ENCODE measurements at places on chromosomes 6 and 20.

- DNase-seq, result no peak
Measured at GRCh38 chr20:44627364-44628010, 24.0 kb downstream of the ADA start.

DNA sequence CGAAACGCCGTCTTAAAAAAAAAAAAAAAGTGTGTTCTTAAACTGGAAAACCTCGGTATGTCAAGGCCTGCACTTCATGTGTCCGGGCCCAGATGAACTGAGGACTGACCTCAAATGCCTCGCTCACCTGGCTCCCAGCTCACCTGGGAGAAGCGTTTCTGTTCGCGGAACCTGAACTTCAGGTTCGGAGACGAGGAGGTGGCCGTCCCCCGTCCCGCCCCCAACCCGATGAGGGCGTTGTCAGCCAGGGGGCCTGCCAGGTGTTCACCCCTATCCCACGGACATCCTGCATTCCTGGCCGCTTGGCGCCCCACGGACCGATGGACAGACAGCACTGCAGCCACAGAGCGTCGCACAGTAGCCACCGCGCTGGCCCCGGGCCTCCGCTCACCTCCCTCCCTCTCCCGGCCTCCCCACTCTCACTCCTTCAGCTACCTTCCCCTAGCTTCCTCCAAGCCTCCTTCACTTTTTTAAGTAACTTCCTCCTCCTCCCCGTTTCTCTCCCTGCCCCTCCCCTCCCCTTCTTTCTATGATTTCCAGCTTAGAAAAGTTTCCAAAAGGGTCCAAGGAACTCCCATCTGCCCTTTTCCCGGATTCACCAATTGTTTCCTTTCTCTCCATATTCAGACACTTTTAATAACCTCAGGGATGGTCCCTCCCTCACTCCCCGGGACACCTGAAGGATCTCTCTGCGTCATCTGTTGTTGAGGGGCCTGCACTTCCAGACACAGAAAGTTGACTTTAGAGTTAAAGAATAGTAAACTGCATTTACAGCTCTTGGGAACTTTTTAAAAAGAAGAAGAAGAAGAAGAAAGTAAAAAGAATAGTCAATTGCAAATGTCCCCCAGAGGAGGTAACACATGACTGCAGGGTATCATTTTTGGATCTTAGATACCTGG lies 22.7 kb upstream of the MCM3 start:
- no peak for DNase-seq

DNA sequence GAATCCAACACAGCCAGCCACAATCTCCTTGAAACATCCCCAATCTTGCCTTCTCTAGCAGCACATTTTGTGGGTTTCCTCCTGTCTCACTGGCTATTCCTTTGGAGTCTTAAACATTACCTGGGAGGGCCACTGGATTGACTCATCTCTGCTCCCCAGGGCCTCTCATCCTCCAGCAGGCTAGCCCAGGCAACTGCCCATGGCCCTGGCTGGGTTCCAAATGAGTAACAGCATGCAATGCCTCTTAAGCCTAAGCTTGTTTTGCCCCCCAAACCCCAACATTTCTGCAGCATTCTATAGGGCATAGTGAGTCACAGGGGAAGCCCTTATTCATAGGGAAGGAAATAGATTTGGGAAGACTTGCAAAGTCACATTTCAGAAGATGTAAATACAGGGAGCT lies 204.9 kb downstream of the FOXA2 start:
- no peak for DNase-seq

- DNase-seq, result no peak
Measured at GRCh38 chr20:56859801-56860261, 230.7 kb downstream of the TFAP2C start.

DNA sequence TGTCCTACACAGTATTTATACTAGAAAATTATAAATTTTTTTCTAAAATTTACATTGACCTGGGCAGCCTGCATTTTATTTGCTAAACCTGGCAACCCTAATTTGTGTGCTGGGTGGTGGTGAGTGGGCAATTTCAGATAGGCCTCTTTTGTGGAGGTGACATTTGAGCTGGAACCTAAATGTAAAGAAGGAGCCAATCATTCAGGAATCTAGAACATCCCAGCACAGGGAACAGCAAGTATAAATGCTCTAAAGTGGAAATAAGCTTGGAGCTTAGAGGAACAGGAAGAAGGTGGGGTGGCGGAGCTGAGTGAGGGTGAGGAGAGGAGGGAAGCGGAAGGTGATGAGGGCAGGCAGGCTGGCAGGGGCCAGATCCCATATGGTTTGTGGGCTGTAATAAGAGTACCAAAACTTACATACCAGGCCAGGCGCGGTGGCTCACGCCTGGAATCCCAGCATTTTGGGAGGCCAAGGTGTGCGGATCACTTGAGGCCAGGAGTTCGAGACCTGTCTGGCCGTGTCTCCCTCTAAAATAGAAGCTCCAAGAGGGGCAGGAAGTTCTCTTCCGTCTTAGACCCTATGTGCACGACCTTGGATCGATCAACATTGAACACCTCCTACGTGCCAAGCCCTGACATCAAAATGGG lies 549 bp upstream of the CSE1L start:
- no peak for DNase-seq

DNA sequence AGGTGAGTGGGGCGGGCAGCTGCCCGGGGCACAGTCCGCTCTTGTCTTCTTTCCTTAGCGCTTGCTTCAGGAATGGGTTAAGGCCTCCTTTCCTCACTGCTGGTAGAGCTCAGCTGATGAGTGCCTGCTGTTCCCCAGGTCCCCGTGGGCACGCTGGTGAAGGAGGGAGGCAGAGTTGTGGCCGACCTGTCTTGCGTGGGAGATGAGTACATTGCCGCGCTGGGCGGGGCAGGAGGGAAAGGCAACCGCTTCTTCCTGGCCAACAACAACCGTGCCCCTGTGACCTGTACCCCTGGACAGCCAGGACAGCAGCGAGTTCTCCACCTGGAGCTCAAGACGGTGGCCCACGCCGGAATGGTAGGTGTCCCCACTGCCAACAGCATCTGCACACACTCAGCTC lies 15.7 kb downstream of the MTG2 start:
- DNase-seq, result peak; percentile 87

DNA sequence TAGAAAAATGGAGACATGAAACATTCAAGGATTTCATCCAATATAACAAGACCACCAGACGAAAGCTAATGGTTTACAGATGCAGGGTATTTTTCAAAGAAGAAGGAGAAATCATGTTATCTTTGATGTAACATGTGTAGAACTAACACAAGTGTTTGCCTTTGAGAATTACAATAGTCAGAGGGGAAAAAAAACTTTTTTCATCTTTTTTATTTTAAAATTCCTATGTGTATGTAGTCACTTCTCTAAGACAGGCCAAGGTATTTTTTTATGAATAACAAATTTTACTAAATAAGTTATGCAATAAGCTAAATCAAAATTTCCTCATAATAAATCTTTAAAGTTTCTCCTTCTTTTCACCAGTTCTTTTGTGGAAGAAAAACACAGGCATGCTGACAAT lies 161.4 kb downstream of the PDE7B start:
- DNase-seq, result no peak

- DNase-seq, result no peak
Measured at GRCh38 chr20:53328961-53329360, 264.7 kb downstream of the ZNF217 start.

DNA sequence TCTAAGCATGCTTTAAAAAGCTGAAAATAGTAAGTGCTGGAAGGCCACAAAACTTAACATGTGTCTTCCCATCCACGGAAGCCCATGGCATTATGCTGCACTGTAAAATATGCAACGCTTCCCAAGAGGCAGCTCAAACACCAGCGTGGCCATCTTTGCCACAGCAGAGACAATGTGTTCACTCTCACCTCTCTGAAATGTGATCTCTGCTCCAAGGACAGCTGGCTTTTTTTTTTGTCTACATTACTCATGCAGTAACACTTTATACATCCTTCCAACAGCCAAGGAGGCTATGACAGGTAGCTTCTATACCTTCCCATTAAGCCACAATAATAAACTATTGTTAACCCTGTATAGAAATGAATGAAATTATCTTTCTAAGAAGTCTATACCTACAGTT lies 49.2 kb downstream of the BLOC1S5 start:
- DNase-seq, result no peak

All from chondrocyte (in vitro differentiated cells).